ENCODE measurements at places on chromosomes 3 and 15. TPM values are rescaled to one million over a fixed set of nuclear protein-coding genes. Genes with fewer than 3 reads are reported as not detected.

The TRMT10C gene
- 49.4 TPM for total RNA-seq

The PPARG gene
- 0.75 TPM for total RNA-seq

The PHC3 gene
- 143 TPM for total RNA-seq

The FOXP1 gene
- total RNA-seq, result 508 TPM

The SLC33A1 gene
- total RNA-seq, result 16.4 TPM

The RYK gene
- total RNA-seq, result 57.6 TPM

The COLQ gene
- total RNA-seq, result 3.7 TPM

The NEK4 gene
- total RNA-seq, result 6.9 TPM

The IL17RC gene
- 0.42 TPM for total RNA-seq

The ESYT3 gene
- total RNA-seq, result not detected

The RSRC1 gene
- 24.6 TPM for total RNA-seq

The EXD1 gene
- total RNA-seq, result not detected

The ATP6V1A gene
- total RNA-seq, result 8.7 TPM

The NOX5 gene
- not detected for total RNA-seq

The LDHAL6B gene
- total RNA-seq, result not detected

The SHQ1 gene
- total RNA-seq, result 9.4 TPM

The RAB6B gene
- total RNA-seq, result not detected

The BMF gene
- total RNA-seq, result 13.9 TPM

Data from CD4-positive, alpha-beta T cell (primary cell).